ENCODE measurements at places on chromosomes 16 and 17.

DNA sequence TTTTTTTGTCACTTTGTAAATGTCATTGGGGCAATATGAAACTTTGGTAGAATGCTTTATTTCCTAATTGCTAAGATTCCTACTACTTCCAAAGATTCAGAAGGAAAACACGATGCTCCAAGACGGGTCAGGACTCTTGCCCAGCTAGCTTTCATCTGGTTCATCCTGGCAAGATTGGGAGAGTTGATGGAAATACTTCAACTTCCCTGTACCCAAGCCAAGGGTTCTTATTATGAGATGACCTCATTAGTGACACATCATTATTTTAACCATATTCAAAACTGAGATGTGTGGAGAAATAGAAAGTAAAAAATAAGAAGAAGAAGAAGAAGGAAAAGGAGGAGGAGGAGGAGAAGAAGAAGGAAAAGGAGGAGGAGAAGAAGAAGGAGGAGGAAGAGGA is 25.6 kb downstream of the SOX9 start:
- DNase-seq: no peak

DNA sequence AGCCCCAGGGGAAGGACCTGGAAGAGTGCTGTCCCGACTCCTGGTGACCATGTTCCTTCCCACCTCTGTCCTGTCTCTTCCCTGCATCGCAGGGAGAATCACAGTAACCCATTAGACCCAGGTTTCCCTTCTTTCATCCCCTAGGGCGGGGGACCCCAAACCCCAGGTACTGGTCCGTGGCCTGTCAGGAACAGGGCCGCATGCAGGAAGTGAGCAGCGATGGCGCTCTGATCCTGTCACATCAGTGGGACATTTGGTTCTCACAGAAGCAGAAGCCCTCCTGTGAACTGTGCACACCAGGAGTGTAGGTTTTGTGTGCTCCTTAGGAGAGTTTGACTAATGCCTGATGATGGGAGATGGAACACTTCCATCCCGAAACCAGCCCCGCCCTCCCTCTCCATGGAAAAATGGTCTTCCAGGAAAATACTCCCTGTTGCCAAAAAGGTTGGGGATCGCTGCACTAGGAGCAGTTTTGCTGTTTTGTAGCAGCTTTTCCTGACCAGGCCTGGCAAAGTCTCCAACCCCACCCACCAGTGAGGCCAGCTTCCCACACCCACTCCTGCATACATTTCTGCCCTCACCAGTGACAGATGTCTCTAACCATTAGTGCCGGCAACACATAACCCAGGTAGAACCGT is 10.5 kb downstream of the MNT start:
- DNase-seq: no peak

- no peak for DNase-seq
These were observed 32.2 kb upstream of the CRYBA1 start for GRCh38 chr17:29214215-29215146.

GRCh38 chr17:57898487-57899311 is 48.9 kb upstream of the MRPS23 start:
- no peak for DNase-seq

- no peak for DNase-seq
These were observed 28.0 kb downstream of the PRKCB start for GRCh38 chr16:23863511-23864422.

GRCh38 chr17:58531122-58531521 is 16.7 kb upstream of the MTMR4 start:
- DNase-seq: no peak

GRCh38 chr17:57294629-57295501 is 38.5 kb downstream of the MSI2 start:
- no peak for DNase-seq

DNA sequence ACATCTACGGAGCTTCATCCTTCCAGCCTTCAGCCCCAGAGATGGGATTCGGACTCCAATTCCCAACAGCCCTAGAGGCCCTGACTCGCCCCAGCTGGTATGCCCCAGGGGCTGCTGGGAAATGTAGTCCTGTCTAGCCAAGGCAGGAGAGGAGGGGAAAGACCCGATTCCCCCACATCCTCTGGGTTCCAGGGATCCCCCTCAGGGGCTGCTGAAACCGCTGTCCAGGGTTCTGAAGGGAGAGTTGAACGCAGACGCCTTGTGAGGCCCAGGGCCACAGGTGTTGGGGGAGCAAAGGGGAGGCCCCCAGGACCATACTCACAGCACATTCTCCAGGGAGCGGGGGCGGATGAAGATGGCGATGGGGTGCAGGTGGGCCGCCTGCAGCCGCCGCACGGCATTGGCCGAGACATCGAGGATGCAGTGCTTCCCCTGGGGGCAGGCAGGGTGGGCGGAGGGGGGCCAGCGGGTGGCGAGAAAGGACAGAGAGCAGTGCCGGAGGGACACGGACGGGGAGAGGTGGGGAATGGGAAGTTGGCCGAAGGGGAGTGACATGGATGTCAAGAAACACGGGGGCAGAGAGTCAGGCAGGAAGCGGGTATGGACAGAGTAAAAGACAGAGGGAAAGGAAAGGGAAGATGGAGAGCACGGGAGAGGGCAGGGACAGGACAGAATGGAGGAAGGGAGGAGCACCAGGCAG is 12.6 kb upstream of the ASGR1 start:
- DNase-seq: no peak

DNA sequence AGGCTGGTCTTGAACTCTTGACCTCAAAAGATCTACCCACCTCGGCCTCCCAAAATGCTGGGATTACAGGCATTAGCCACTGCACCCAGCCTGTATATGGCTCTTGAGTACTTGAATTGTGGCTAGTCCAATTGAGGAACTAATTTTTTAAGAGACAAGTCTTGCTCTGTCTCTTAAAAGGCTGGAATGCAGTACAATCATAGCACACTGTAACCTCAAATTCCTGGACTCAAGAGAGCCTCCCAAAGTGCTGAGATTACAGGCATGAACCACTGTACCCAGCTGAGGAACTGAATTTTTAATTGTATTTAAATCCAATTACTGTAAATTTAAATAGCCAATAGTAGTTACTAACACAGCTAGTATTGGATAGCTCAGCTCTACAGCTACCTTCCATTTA is 50.6 kb downstream of the MED13 start:
- no peak for DNase-seq

DNA sequence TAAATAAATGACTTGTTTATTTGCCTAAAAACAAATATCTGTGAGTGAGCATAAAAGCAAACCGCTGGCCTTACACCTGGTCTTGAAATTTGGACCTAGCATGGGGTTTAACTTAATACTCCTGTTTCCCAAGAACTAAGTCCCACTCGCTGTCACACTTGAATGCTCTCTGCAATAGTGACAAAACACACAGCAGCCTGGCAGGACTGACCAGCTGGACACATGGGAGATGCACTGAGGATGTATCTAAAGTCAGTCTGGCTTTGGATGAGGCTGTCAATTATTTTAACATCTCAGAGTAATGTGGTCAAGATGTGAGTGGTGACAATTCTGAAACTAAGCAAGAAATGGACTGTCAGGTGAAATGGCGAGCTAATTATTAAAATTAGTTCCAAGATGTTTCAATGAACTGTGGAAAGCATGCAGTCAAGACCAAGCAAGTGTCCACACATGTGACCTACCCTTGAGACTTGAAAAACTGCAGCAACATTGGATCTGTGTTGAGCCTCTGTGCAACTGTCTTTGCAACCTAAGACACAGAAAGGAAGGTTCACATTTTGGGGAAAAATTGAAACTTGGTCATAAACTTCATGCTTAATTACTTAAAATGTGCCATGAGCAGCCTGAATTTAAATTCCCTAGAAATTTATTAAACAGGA is 16.6 kb downstream of the LITAFD start:
- DNase-seq: no peak

- DNase-seq: no peak
These were observed 33.2 kb downstream of the SPHK1 start for GRCh38 chr17:76417499-76418143.

DNA sequence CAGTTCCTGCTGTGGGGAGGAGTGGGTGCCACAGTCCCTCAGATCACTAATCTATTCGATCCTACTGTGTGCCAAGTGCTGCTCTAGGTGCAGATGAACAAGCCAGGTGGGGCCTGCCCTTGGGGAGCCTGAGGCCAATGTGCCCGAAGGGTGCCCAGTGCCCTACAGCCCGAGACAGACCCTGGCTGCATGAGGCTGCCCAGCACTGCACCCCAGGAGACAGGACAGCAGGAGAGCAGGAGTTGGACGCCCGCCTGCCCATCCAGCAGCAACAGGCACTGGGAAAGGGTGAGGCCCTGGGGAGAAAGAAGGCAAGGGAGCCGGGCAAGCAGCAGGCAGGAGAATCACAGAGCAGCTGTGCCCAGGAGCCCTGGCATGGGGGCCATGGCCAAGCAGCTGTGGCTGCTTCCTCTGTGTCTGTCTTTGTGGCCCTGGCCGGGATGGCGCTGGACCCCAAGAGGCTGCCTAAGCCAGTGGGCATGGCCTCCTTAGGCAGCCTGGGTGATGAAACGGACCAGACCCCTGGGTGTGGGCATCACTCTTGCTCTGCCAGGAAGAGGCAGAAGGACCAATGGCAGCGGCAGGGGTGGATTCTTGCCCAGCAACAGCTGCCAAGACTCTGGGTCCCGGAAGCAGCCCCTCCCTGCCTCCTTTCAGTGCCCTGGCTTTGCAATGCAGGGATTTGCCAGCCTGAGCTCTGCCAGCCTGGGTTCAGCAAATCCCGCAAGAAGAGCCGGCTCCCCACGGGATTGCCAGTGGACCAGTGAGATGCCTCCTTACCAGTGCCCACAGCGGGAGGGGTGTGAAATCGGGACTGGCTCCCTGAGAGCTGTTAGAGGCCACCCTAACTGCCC is 179.6 kb upstream of the TNRC6C start:
- no peak for DNase-seq

- DNase-seq: peak; percentile 28
These were observed at the start of gene HOXB9 for GRCh38 chr17:48626245-48627117. Gene HOXB9 (minus strand): TSS chr17:48626358. CDS start chr17:48626269, 89 bp downstream.

- DNase-seq: no peak
These were observed 23.1 kb downstream of the PRDM7 start for GRCh38 chr16:90053902-90054500.

DNA sequence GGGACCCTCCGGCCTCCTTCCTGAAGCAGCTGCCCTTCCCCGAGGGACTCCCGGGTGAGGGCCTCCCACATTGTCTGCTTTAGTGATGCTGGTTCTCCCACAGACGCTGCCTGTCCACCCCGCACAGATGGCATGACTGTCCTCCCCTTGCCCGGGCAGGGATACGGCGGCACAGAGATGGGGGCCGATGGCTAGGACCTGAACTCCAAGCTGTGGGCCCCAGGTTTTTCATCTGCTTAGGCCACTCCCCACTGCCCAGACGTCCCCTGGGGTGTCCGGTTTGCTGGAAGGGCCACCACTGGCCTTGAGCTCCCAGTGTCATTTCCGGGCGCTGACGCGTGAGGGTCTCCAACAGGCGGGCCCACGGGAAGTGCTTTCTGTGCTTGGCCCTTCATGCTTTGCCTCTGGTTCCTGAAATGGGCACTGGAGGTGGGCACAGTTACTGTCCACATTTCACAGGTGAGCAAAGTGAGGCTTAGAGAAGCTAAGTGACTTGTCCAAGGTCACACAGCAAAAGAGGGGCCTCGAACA is 87.4 kb upstream of the CBX4 start:
- DNase-seq: no peak

DNA sequence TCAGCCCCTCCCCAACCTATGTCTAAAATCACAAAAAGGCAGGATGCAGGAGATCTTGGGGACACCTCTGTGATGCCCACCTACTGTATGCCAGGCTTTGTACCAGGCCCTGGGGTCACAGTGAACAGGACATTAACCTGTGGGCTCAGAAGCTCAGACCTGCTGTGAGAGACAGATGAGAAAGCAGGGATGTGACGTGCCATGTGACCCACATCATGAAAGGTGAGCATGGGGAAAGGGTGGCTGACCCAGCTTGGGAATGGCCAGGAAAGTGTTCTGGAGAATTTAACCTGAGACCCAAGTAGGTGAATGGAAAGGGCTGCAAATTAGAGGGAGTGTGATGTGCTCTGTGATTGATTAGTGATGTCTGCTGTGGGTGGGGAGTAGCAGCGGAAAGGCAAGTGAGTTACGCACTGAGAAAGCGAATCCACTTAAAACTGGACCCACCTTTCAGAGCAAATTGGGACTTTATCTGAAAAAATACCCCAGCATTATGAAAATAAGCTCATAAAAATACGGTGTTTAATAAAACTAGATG is 132.2 kb downstream of the IRF8 start:
- no peak for DNase-seq

- DNase-seq: no peak
These were observed 185.9 kb downstream of the KCNJ2 start for GRCh38 chr17:70355185-70355584.

DNA sequence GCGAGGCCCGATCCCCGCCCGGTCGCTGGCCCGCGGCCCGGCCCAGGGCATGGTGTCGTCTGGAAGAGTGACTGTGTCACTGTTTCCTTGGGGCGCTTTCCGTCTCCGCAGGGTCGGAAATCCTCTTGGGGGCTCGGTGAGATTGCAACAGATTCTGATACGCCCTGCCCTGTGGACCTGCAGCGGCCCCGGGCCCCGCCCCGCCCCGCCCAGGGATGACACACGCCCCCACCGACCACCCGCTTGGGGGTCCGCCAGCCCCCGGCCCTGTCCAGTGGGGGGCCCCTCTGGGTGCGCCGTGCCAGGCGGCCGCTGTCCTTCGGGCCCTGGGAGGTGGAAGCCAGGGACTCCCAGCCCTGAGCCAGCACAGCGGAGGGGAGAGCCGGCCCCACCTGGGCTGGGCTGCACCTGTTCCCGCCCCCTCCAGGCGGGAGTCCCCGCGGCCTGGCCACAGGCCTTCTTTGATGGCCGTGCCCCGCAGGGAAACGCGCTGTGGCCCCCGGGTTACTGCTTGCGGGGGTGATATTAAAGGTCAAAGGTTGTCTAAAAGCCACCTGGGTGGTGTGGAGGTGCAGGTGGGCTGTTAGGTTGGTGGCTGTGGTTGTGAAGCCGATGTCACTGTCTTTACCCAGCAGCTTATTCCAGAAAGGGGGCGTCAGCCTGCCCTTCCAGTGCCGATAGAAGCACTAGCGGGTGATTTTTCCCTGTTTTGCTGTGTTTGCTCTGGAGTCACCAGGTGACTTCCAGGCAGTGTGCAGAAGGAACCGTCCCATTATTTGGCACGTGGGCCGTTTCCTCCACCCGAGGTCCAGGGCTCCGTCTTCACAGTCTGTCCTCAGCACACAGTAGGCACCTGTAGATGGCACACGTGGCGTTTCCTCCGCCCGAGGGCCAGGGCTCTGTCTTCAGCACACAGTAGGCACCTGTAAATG is 752 bp downstream of the TBC1D24 start:
- no peak for DNase-seq

GRCh38 chr17:49439305-49439672 is 24.6 kb upstream of the PHB1 start:
- no peak for DNase-seq

- DNase-seq: no peak
These were observed 446.9 kb downstream of the UTP18 start for GRCh38 chr17:51707216-51707615.

GRCh38 chr16:2002406-2003230 is 7.0 kb downstream of the ZNF598 start:
- DNase-seq: no peak
